ENCODE measurements at places on chromosomes 16 and 17. TPM values are rescaled to one million over a fixed set of nuclear protein-coding genes. Genes with fewer than 3 reads are reported as not detected.
A peak's percentile ranks its signal among the peaks of the same experiment; 100 is the strongest.

GRCh38 chr17:49889500-49889899 is 41.6 kb upstream of the TAC4 start:
- DNase-seq: no peak

Gene CACNG5
- not detected for total RNA-seq

Gene KIAA0753
- total RNA-seq: 17.3 TPM

- DNase-seq: no peak
Observed at GRCh38 chr17:43530288-43531081, 15.7 kb downstream of the ETV4 start.

DNA sequence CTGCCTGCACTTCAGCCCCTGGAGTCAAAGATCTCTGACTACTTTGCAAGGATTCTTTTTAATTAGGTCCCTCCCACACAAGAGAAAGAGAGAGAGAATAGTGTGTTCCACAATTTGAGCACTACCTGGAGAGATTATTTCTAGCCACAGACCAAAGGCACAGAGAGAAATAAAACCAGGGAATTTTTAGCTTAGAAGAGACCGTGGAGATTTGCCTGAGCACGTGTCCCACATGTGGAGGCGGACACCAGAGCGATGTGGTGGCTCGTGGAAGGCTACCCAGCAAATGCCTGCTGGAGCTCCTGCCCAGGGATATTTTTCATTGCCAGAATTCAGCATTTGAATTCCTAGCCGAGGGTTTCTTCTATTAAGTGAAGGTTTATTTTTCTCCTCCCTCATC is 50.6 kb downstream of the MGAT5B start:
- DNase-seq: no peak

- DNase-seq: peak; percentile 87
Observed at GRCh38 chr17:2087597-2088211, 32.8 kb downstream of the HIC1 start.

- DNase-seq: peak; percentile 41
Observed at GRCh38 chr16:21598701-21599121, 666 bp upstream of the METTL9 start.

Gene CA10
- not detected for total RNA-seq

- DNase-seq: no peak
Observed at GRCh38 chr17:6711681-6712057, 1.5 kb downstream of the SLC13A5 start.

DNA sequence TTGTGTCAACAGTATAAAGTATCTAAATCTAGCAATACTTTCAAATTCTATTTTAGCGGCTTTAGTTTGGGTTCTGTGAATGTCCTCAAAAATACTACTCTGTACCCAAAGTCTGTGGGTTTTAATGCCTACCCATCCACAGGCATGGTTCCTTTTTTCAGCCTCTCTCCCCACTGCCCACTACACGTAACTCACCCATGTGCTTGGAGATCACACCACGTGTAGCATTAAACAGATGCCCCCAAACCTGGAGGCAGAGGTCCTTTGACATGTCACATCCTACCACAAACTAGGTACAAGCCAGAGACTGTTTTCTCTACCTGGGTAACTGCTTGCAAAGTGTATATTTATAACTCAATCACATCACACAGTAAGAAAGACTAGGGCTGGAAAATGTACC is 5.4 kb downstream of the DYNC1LI2 start:
- DNase-seq: no peak

GRCh38 chr17:14903854-14904253 is 361.3 kb downstream of the PMP22 start:
- DNase-seq: no peak

GRCh38 chr16:77445324-77445723 is 10.5 kb upstream of the ADAMTS18 start:
- DNase-seq: no peak

- DNase-seq: no peak
Observed at GRCh38 chr17:51813140-51813783, 345.3 kb downstream of the CA10 start.

GRCh38 chr16:67283039-67283825 is 3.9 kb downstream of the PLEKHG4 start:
- no peak for DNase-seq

Gene MILR1
- total RNA-seq: 1.3 TPM

DNA sequence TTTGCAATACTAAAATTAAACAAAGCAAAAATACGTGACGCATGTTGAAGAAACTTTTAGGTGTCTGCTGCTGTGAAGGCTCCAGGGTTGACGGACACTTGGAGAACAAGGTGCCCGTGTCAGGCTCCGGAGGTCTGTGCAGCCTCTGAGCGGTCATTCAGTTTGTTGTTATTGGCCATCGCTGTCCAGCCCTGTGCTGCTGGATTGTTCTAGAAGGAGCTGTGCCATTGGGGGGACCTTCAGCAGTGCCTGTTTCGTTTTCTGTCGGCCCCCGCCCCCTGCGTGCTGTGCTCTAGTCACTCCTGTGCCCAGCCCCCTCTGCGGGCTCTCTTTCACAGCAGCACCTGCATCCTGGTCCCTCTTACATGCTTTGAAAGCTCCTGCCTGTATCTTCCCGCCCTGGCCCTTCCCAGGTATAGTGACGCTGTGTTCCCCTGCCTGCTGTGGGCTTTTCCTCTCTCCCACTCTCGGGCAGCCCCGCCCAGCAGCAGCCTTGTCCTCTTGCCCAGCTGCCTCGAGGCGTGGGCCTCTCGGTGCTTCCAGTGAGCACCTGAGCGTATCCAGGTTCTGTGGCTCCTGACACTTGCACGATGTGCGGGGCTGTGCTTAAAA is 50.7 kb downstream of the RNF213 start:
- no peak for DNase-seq

Gene MPO
- not detected for total RNA-seq

DNA sequence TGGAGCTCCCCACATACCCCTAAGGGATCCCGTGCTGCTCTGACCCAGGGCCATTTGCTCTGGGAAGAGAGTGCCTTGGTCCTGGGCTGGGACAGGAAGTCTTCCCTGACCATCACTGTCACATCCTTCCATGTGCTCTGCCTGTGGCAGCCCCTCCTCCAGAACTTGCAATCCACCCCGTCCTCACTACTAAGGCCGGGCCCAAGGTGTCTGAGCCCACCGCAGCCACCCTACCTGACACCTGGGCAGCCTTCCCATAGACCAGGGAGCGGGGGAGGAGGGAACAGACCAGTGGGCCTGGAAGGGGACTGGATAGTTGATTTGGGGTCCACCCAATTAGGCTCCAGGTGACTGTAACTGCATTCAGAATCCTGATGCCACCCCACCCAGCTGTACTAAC is 117.5 kb upstream of the CRHR1 start:
- no peak for DNase-seq

GRCh38 chr16:86221085-86221484 is 289.2 kb upstream of the FOXF1 start:
- no peak for DNase-seq

Gene AKAP10
- 39.2 TPM for total RNA-seq

DNA sequence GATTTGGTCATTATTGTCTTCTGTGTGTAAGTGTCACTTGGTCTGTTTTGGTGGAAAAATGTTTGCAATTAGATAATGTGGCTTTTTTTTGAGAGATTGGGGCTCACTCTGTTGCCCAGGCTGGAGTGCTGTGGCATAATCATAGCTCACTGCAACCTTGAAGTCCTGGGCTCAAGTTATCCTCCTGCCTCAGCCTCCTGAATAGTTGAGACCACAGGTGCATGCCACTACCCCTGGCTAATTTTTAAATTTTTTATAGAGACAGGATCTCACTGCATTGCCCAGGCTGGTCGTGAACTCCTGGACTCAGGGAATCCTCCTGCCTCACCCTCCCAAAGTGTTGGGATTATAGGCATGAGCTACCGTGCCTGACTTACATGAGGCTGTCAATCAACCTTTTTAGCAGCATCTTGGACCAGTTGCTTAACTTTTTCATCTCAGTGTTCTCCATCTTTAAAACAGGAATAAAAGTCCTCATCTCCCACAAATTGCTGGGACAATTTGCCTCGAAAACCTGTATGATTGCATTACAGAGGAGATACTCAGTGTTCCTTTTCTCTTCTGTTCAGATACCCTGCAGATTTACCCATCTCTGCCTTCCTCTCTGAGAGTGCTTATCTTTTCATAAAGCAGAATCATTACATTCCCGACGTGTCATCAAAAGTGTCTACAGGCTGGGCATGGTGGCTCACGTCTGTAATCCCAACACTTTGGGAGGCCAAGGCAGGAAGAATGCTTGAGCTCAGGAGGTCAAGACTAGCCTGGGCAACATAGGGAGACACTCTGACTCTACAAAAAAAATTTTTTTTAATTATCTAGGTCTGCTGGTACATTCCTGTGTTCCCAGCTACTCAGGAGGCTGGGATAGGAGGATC is 19.1 kb downstream of the ACSF2 start:
- no peak for DNase-seq

DNA sequence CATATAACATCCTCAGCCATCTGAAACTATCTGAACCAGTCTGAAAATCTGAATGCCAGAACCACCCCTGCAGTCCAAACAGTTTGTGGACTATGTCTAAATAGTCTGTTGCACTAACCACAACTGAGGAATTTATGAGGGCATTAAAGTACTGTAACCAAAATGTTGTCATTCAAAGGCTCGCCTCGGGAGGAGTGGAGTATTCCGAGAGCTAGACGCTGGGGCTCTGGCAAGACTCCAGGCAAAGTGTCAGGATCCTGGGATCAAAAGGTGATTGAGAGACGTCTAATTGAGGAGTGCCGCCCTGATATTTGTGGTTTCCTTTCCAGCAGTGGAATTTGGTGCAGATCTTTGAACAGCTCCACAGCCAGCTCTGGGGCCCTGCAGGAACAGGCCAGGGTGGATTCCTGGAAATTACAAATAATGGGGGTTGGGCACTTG is 142.9 kb upstream of the MYOCD start:
- DNase-seq: no peak

DNA sequence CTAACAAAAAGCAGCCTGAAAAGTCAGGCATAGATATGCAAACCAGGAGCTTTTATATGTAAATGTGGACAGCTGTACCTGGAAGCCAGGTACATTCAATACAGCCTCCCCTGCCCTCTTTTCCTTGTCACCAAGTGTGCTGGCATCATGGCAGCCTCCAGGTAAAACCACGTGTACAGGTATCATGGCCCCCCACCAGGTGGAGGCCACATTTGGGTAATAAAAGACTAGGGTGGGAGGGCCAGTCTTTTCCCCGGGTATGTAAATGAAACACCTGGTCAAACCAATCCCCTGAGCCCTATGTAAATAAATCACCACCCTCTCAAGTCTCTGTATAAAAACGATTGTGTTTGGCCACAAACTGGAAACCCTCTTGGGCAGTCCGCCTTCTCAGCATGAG is 226.4 kb upstream of the GOT2 start:
- DNase-seq: no peak

- DNase-seq: no peak
Observed at GRCh38 chr17:69350911-69351310, 24.0 kb upstream of the ABCA5 start.
